ENCODE measurements at places on chromosomes 7 and 10.

GRCh38 chr10:50622706-50623662, 772 bp downstream of the SGMS1 start:
- no peak for DNase-seq

DNA sequence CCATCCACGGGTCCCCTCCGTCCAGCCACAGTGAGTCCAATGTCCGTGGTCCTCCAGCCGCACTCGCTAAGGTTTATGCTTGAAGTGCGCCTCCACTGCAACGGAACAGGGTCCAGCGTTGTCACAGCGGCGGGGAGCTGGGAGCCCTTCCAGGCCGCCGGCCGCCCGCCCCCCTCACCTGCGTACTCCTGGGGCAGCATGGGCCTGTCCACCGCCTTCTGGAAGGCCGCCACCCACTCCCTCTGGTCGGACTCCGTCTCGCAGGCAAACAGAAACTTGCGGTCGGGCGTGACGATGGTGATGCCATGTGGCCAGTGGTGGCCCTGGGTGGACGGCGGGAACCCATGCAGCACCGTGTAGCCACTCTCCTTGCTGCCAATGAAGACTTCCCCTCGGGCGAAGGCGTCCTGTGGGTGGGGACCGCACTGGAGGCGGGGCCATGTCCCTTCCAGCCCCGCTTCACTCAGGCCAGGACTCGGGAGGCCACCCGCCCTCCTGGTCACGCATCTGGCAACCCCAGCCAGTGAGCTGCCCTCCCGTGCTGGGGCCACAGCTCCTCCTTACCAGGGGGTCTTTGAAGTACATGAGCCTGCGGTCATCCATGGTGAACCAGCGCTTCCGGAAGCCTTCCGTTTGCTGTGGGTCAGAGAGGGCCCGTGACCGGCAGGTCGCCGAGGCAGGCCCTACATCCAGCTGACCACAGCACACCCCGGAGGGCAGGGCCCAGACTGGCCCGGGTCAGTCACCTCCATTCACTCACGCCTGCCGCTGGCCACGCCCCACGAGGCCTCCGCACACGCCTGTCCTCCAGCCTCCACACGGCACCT, 22.7 kb downstream of the GET4 start:
- DNase-seq = no peak

GRCh38 chr7:151038951-151039849, 9.1 kb upstream of the ASIC3 start:
- DNase-seq = peak; percentile 84

- peak; percentile 59 for DNase-seq
These were observed 6.9 kb downstream of the KPNA7 start for GRCh38 chr7:99201027-99201426.

- DNase-seq = no peak
These were observed 171.2 kb downstream of the PRKAG2 start for GRCh38 chr7:151705636-151706276.

DNA sequence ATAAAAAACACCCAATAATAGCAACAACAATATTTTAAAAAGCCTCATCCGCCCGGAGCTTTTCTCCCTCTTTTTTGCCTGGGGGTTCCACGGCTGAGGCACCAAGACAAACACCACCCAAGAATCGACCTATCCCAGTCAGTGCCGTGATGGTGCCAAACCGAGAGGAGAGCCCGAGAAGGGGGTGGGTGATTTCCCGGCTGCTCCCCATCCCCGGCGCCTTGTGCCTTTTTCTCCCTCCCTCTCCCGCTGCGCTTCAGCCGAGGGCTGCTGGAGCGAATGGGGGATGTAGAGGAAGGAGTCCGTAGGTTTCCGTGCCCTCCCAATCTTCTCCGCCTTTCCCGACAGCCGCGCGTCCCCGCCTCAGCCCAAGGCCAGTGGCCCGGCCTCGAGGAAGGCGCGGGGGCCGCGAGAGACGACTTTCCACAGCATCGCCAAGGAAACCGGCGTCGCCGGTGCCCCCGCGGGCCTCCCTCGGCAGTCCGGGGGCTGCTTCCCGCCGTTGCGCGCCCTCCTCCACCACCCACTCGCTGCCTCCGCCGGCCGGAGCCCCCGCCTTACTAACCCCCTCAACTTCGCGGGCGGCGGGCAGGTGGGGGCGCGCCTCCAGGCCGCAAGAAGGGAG, 1.3 kb downstream of the EGR2 start:
- DNase-seq = no peak

DNA sequence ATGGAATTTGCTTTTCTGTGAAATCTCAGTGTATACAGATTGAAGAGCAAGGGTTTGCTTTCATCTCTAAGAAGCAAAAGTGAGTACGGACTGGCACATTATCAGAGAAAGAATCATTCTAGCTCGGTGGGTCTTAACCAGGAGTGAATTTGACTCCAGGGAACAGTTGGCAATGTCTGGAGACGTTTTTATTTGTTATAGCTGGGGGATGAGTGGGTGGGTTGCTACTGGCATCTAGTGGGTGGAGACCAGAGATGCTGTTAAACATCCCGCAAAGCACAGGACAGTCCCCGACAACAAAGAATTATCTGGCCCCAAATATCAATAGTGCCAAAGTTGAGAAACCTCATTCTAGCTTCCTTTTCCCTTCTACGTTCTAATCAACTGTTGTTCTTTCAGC, 43.8 kb upstream of the ATRNL1 start:
- DNase-seq = no peak

GRCh38 chr10:20614911-20615310, 282.2 kb downstream of the NEBL start:
- DNase-seq = no peak

DNA sequence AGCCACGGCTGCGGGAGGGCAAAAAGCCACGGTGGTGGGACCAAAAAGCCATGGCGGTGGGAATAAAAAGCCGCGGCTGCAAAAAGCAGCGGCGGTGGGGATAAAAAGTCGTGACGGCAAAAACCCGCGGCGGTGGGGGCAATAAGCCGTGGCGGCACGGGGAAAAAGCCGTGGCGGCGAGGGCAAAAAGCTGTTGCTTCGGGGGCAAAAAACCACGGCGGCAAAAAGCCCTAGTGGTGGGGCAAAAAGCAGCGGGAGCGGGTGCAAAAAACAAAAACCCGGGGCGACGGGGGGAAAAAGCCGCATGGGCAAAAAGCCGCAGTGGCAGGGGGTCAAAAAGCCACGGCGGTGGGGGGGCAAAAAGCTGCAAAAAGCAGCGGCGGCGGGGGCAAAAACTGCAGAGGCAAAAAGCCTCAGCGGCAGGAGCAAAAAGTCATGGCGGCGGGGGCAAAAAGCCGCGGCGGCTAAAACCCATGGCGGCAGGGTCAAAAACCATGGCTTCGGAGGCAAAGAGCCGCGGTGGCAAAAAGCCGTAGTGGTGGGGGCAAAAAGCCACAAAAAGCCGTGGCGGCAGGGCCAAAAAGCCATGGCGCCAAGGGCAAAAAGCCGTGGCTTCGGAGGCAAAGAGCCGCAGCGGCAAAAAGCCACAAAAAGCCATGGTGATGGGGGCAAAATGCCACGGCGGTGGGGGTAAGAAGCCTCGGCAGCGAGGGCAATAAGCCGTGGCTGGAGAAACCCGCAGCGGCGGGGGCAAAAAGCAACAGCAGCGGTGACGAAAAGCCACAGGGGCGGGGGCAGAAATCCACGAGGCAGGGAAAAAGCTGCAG, 525.8 kb downstream of the ZNF33B start:
- DNase-seq = no peak

GRCh38 chr10:78782441-78782840, 286.3 kb upstream of the ZMIZ1 start:
- DNase-seq = no peak

- DNase-seq = no peak
These were observed 222.9 kb upstream of the PITRM1 start for GRCh38 chr10:3395458-3395861.

GRCh38 chr7:17304926-17305325, 6.5 kb downstream of the AHR start:
- DNase-seq = peak; percentile 89

DNA sequence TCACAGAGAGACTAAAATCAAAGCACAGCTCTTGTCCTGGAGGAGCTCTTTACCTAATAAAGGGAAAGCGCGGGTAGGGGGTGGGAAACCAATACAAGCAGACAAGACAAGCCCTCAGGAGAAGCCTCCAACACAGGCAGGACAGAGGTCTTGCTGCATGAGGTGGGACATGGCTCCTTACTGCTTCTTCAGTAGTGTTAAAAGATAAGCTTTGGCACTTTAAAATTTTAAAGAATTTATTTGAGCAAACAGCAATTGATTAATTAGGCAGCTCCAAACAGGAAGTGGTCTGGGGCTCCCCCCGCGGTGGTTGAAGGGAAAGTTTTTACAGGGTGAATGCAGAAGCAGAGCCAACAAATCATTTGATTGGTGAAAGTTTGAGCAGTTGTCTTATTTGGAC, 50.3 kb upstream of the MACC1 start:
- no peak for DNase-seq

DNA sequence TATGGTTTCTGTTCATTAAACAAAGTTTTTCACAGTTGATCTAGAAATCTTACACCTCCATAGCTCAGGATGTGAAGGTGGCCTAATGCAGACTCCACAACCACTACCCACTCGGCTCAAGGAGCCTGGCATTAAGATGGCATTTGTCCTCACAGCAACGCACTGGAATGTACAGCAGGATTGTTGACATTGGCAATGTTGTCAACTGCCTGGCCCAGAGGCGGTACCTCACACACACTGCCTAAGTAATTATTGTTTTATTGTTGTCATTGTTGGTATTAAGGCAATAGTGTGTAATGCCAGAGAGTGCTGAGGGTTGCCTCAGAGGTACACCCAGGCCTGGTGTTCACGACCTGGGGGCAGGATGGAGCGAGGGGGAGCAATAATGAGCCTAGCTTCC, 38.3 kb downstream of the LRRC18 start:
- DNase-seq = no peak

DNA sequence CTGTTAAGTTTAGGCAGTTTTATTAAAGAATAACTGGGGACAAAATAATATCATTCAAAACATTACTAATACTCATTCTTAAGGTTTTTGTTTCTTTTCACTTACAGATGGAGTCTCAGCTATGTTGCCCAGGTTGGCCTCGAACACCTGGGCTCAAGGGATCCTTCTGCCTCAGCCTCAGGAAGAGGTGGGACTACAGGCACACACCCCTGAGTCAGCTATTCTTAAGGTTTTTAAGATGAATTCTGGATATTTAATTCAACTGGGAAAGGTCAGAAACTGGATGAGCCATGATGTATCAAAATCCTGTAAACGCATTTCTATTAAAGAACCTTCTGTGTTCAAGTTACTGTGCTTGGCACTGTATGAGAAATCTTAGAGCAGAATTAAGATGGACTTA, 3.5 kb downstream of the OAT start:
- no peak for DNase-seq

DNA sequence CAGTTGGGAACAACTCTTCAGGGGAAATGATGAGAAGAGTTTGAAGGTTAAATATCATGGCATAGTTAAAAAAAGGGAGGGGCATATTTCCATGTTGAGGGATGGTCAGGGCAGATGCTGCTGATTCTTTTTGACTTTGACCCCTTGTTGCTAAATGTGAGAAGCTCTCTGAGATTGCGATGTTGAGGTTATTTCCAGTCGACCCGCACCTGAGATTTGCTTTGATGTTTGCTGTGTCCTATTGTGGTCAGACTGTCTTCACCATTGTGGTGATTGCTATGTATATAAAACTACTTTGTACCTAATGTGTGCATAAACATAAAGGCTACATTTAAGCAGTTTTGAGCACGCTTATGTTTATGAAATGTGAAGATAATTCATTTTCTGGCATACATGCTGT, 90.9 kb downstream of the BBS9 start:
- no peak for DNase-seq

GRCh38 chr7:45573661-45574415, at the start of gene ADCY1:
ADCY1 (plus strand) TSS chr7:45574368; CDS start chr7:45574544, 176 bp downstream.
- DNase-seq = no peak

- DNase-seq = peak; percentile 29
These were observed 975.2 kb downstream of the SORCS1 start for GRCh38 chr10:106189292-106189691.

GRCh38 chr7:4113976-4114375, 568.1 kb upstream of the FOXK1 start:
- DNase-seq = no peak

DNA sequence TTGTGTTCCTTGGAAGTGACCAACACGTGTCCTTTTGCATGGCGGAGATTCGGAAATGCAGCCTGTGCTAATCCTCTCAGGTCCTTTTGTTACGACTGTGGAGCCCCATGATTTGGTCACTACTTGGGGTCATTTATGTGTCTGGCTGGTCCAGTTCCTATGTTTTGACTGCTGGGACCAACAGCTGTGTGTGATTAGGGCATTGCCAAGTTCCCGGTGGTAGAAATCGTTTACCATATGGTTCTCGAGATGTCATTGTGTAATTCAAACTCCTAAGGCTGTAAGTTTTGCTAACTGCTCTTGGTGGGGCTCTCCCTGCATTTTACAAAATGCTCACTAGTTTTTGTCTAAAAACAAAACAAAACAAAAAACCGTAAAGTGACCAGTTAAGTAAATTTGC, 62.0 kb downstream of the CCNY start:
- DNase-seq = no peak

GRCh38 chr7:155124706-155125105, 54.6 kb downstream of the HTR5A start:
- no peak for DNase-seq

DNA sequence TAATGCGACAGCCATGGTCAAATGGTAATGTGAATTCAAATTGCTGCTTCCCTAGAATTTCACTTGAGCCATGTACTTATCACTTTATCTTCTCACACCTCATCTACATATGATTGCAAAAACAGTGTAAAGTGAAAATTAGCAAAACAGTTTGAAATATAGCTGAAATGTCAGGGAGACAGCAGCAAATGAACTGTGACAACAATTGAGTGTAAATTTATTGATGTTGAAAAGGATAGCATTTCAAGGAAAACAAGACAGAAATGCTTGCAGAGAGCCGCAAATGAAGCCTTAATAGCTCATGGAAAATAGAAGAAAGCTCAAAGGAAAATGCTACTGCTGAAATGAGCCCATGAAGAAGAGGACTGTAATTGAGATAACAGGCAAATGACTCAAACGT, 516.2 kb upstream of the POT1 start:
- DNase-seq = no peak

- no peak for DNase-seq
These were observed 64.7 kb downstream of the CDK14 start for GRCh38 chr7:90660819-90661218.
